Stimulated activated CD8-positive, alpha-beta memory T cell treated with anti-CD3 and anti-CD28 coated beads, Interleukin-4, amount 100 ng/mL, for 1 hour (primary cell): ENCODE measurements at places on chromosomes 2 and 18.

DNA sequence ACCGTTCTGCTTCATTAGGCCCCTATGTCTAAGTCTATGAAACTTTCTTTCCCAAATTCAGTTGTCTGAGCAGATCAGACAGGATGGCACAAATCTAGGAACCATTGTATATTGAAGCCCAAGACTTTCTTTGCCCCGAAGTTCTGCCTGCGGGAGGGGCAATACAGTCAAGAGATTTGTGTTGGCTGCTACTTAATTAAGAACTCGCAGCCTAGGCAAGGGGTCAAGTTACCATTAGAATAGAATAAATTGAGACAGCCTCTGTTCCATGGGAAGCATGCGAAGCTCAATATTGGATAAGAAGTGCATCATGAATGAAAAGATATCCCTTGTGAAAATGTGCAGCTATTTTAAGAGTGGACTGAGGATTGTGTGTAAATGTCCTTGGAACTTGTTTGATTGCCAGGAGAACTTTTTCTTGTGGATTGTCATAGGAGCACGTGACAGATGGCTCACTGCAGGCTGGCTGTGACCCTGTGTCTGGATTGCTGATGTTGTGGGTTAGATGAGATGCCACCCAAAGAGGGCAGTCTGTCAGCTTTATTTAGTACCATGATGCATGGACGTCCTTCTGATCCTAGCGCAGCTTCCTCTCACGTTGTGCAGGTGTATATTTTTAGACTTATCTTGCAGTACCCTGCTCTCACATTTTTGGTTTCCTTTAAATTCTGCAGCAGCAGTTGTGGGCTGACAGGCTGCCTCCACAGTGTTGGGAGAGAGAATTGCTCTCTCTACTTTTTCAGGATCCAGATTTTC is 30.9 kb downstream of the HAUS1 start:
- DNase-seq = no peak

- DNase-seq = peak; percentile 8
These were observed 754.9 kb downstream of the RNF144A start for GRCh38 chr2:7672027-7672684.

DNA sequence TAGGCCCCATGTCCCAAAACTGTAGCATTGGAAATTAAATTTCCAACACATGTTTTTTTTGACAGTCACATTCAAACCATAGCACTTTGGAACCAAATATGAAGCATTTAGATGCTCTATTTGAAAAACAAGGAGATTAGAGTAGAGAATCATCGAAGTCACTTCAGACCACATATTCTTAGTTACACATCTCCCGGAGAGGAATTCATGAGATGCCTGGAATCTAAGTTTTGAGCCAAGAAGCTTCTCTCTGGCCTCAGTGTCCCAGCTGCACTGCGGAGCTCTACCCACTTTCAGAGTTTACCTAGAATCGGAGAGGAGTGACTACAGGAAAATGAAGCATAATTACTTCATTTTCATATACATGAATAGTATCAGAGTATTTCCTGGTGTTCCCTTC is 385.9 kb downstream of the TNS1 start:
- no peak for DNase-seq

- no peak for DNase-seq
These were observed 88.5 kb downstream of the TMEM200C start for GRCh38 chr18:5806860-5807259.

GRCh38 chr2:121695171-121695451 is 41.6 kb downstream of the NIFK start:
- DNase-seq = no peak

- DNase-seq = no peak
These were observed 158.3 kb downstream of the RTP5 start for GRCh38 chr2:242027676-242028450.

- no peak for DNase-seq
These were observed 57.7 kb upstream of the OSR1 start for GRCh38 chr2:19416083-19416482.

- no peak for DNase-seq
These were observed 255.3 kb upstream of the ID2 start for GRCh38 chr2:8426550-8426949.

DNA sequence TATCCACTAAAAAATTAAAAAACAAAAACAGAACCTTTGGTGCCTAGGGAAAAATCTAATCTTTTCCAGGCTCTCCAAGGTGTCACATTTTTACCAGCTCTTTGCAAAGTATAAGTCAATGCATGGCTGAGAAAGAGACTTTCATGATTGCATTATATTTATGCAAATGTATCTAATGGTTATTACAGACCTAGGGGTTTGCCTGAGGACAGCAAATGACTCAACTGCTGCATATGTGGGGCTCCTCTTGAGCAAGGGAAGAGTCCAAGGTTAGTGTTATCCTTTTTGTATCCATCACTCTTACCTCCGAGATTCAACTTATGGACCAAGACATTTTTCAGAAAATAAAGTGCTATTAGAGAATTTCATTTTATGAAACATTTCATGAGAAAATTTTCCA is 33.9 kb upstream of the RMP24 start:
- DNase-seq = no peak

GRCh38 chr2:45008296-45009129 is 739 bp downstream of the SIX2 start:
- DNase-seq = no peak

DNA sequence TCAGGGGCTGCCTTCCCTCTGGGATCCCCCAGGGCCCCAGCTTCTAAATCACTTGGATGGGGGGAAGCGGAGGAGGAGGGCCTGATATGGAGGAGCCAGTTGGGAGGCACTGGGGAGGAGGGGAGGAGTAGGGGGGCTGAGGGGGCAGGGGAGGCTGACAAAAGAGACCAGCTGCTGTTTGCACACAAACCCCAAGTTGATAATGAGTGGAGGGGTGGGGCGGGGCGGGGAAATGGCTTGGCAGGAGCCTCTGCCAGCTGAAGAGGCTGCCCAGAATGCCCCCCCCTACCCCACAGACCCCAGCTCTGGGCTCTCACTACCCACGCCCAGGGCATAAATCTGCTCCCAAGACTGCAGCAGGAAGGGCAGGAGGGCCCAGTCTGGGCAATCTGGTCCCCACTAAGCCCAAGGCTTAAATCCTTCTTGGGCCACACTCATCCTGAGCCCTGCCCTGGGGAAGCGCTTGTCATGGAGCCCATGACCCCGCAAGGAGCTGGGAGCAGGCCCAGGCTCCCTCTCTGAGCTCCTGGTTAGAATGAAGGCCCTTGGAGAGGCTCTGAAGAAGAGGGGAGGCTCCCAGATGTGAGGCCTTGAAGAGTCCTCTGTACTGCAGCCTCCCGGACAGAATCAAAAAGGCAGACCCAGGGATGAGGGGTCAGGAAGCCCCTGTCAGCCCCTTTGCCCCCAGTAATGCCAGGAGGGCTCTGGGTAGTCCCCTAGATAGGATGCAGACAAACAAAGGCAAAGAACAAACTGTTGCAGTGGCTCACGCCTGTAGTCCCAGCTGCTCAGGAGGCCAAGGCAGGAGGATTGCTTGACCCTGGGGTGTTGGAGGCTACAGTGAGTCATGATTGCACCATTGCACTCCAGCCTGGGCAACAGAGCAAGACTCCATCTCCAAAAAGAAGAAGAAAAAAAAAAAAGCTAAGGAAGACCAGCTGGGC is 24.8 kb upstream of the PTMA start:
- DNase-seq = no peak

GRCh38 chr18:49611316-49611715 is 49.5 kb downstream of the LIPG start:
- no peak for DNase-seq

DNA sequence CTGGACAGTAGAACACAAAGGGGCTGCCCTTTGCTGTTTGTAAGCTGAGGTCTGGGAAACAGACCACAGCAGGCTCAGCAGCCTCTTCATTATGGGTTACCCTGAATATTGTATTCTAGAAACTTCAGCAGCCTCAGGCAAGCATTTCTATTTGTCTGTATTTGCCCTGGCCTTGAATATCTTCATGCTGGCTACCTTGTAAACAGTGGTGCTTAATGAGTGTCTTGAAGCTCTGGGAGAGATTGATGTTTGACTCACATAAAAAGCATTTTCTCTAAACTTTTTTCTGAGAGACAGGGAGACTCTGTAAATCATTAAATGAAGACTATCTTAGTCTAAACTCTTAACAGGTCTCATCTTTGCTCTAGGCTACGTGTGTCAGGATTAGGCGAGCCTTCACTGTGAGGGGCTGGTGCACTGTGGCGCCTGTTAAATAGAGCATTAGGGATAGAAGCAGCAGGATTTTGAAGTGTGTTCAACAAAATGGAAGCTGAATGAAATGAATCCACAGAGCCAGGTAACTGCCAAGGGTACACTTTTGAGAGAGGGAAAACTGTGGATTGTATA is 53.1 kb upstream of the MEX3C start:
- DNase-seq = no peak

DNA sequence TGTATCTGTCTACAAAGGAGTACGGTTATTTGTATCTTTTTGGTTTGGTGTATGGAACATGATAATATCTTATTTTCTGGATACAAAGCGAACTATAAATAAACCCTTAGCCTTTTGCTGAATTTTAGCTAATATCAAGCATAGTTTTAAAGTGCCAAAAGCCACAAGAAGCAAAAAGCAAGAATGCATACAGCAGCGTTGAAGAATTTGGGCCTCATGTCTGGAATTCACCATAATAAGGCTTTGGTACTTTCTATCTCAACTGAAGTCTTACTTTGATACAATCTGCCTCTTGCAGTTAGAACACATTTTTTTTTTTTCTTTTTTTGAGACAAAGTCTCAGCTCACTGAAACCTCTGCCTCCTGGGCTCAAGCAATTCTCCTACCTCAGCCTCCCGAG is 151.5 kb downstream of the ERBB4 start:
- DNase-seq = no peak

DNA sequence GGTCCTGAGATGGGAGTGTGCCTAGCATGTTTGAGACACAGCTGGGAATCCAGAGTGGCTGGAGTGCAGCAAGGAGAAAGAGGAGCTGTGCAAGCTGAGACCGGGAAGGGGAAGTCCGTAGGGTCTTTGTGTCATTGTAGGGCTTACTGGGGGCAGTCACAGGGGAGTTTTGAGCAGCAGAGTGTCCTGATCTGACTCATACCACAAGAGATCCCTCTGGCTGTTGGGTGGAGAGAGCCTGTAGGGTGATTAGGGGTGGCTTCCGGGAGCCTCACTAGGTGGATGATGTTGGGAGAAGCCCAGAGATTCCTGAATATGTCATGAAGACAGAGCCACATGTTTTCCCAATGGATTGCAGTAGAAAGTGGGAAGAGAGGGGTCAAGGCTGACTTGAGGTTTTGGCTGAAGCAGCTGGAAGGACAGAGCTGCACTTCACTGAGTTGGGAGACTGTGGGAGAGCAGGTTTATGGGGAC is 30.9 kb downstream of the FHOD3 start:
- no peak for DNase-seq

DNA sequence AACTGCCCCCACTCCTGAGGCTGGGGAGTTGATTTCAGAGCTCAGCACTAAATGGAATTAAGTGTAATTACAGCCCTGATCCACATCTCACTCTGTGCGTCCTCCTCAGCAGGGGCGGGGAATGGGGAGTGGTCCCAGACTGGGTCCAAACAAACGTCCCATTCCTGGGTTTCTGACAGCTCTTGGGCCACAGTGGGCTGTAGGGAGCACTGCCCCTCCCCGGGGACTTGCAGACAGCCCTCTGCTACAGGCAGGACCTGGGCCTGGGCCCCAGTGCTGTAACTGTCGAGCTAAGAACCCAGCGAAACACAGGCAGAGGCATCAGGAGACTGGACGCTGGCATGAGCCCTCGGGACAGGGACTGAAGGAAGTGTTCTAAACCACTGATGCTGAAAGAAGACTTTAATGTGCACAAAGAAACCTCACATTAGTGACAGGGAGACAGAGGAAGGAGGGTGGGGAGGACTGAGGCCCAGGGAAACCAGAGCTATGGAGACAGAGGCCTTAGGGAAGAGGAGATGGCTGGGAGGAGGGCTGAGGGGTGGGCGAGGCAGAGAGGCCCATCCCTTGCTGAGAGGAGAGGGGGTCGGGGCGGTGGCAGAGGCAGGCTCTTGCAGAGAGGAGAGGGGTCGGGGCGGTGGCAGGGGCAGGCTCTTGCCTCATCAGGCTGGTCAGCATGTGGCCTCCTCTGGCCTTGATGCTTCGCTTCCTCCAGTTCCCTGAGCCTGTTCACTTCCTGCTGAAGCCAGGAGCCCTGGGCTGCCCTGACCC is 5.8 kb upstream of the SEMA4C start:
- DNase-seq = no peak

DNA sequence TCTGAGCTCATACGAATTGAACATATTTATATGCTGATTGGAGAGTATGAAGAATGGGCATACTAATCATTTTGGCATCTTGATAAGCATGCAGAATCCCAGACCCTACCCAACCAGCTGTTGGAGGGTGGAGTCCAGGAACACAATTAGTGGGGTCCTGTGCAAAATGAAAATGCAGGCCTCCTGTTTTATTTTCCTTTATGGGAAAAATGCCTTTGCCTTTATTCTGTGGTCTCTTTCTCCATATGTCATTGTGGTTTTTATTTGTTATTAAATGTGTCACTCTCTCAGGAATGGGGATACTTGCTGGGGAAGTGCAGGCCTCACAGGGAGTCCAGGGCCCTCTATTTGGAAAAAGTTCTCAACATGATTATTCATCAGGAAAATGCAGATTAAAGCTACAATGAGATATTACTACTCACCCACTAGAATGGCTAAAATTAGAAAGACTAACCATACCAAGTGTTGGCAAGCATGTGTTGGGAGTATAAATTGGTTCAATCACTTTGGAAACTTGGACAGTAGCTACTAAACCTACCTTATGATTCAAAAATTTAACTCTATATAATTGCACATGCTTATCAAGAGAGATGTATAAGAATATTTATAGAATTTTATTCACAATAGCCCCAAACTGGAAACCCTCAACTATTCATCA is 223.1 kb upstream of the FBXO11 start:
- no peak for DNase-seq

DNA sequence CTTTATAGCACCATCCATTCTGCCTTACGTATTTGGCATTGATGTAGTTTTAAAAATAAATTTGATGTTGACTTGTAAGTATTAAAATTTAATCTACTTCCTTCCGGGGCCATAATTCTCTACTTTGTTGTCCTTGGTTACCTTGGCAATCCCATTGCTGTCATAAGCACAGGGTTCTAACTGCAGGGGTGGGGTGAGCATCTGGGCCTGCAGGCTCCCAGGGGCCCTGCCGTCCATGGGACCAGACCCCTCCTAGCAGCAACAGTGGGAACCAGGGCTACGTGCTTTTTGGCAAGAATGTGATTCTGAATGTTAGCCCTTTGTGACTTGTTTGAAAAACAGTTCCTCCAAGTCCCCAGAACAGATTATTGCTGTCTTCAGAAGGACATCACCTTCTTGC is 4.9 kb downstream of the ASAP2 start:
- no peak for DNase-seq

- DNase-seq = no peak
These were observed 22.2 kb downstream of the EFR3B start for GRCh38 chr2:25063876-25064660.

GRCh38 chr2:10087360-10087759 is 7.1 kb upstream of the CYS1 start:
- DNase-seq = no peak

- no peak for DNase-seq
These were observed 31.5 kb upstream of the SCG2 start for GRCh38 chr2:223633656-223634055.
